Lung microvascular endothelial cell (primary cell): ENCODE measurements at places on chromosomes 2 and 18. TPM values are rescaled to one million over a fixed set of nuclear protein-coding genes. Genes with fewer than 3 reads are reported as not detected.

HMSD gene
- total RNA-seq = not detected in 2 replicates

RFX8 gene
- 0.22 TPM in 1 of 2 replicates, not detected in the other for total RNA-seq

SP5 gene
- total RNA-seq = not detected in 2 replicates

EIF2AK3 gene
- total RNA-seq = 9.8 and 11.7 TPM in 2 replicates

LANCL1 gene
- total RNA-seq = 17.9 and 18.1 TPM in 2 replicates

TRIM43 gene
- not detected in 2 replicates for total RNA-seq

EVX2 gene
- total RNA-seq = not detected in 2 replicates

DPP10 gene
- not detected in 2 replicates for total RNA-seq

DSG1 gene
- not detected in 2 replicates for total RNA-seq

RAB3GAP1 gene
- total RNA-seq = 34.3 and 35.7 TPM in 2 replicates

CDH20 gene
- total RNA-seq = under 0.01 TPM in 2 replicates

IL18RAP gene
- not detected in 2 replicates for total RNA-seq

AQP12B gene
- total RNA-seq = not detected in 2 replicates

POU3F3 gene
- not detected in 2 replicates for total RNA-seq

CD207 gene
- under 0.01 TPM in 1 of 2 replicates, not detected in the other for total RNA-seq

GPC1 gene
- total RNA-seq = 2.4 and 11.3 TPM in 2 replicates

ATP6V1C2 gene
- total RNA-seq = under 0.01 TPM in 2 replicates

IL1RN gene
- total RNA-seq = not detected in 2 replicates

GDF7 gene
- 2.8 and 19.6 TPM in 2 replicates for total RNA-seq

CD8B2 gene
- total RNA-seq = not detected in 2 replicates

SCN3A gene
- 1.3 and 33.1 TPM in 2 replicates for total RNA-seq

GRB14 gene
- 1.2 and 1.5 TPM in 2 replicates for total RNA-seq

C2orf92 gene
- total RNA-seq = 0.79 and 1.1 TPM in 2 replicates

WNT10A gene
- not detected in 2 replicates for total RNA-seq

FAP gene
- under 0.01 and 0.20 TPM in 2 replicates for total RNA-seq

UGT1A10 gene
- not detected in 2 replicates for total RNA-seq

DYSF gene
- total RNA-seq = 48.8 and 96.5 TPM in 2 replicates

SERPINB7 gene
- total RNA-seq = 0.22 TPM in 1 of 2 replicates, not detected in the other
